ENCODE measurements at places on chromosomes 4 and X.

DNA sequence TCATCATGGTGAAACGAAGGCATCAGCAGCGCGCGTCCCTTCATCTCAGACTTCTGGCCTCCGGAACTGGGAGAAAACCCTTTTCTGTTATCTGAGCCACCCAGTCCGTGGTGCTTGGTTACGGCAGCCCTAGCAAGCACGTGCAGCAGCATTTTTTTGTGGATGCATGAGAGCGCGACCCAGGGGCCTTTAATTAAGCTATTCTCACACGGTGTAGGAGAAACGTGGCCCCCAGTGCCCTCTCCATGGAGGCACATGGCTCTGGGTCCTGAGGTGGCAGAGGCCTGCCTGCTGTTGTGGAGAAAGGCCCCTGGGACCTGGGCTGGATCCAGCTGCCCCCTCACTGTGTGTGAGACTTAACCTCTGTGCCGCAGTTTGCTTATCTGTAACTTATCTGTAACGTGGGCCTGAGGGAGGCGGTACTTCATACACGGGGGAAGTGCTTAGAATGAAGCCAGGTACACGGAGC lies 9.5 kb downstream of the CLCN4 start:
- DNase-seq: no peak

- DNase-seq: no peak
These were observed 202.0 kb downstream of the RRAGB start for GRCh38 chrX:55919367-55920221.

GRCh38 chr4:86593688-86594558 lies at the start of gene PTPN13:
Gene PTPN13, plus strand, starts transcription at chr4:86594315. Its CDS starts 40,942 bp downstream, at chr4:86635257.
- peak; percentile 98 for DNase-seq

- DNase-seq: no peak
These were observed 511.5 kb upstream of the FAM241A start for GRCh38 chr4:111633663-111634266.

GRCh38 chr4:70741867-70742658 lies 20.3 kb downstream of the RUFY3 start:
- DNase-seq: no peak

DNA sequence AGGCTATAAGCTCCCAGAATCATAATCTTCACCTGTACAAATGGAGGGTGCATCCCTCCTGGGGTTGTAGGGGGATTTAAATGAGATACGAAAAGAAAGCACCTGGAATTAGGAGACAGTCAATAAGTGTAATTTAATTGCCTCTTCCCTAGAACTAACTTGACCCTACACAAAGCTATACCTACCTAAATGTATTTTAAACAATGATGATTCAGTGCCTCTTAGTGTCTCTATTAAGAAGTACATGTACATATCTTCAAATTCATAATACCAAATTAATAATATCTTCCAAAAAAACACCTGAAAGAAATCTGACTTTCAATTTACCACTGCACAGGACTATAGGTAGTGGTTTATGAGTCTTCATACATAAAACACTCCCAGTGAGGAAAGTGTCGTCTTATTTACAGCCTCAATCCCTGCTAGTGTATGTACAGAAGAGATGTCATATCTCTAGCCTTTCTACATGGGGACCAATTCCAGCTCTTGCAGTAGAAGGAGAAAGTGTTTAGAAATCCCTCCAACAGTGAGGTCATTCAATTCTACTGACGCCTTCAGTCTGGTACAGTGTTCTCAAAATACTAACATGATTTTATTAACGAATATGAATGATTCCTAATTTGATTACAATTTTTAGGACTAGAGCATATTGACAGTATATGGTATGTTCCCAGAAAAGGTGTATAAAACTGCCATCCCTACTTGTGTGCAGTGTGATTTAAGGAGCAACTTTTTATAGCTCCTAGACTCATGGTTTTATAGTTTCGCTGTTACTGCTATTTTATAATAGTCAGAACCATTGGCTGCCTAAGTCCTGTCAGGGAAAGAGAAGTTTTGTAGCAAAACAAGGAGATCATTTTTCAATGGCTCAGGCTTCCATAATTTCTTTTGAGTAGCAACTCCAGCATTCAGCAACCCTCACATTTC lies 282.7 kb downstream of the UNC5C start:
- no peak for DNase-seq

DNA sequence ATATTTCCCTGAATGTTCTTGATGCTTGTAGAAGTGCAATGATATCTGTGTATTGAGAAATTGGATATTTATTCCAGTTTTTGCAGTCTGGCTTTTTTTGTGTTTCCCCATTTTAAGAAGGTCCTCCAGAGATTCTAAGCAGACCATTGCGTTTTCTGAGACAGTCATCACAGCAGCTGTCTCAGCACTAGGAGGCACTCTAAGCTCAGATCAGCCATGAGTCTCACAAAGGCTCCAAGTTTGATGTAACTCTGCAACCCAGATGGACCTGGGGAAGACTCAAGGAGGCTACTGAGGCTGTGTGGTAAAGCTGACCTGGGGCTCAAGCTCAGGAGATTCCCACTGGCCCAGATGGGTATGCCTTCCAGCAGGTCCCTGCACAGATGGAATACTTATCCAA lies 89.3 kb upstream of the CYLC1 start:
- peak; percentile 40 for DNase-seq

GRCh38 chr4:165784672-165785071 lies 88.4 kb upstream of the TLL1 start:
- DNase-seq: no peak

DNA sequence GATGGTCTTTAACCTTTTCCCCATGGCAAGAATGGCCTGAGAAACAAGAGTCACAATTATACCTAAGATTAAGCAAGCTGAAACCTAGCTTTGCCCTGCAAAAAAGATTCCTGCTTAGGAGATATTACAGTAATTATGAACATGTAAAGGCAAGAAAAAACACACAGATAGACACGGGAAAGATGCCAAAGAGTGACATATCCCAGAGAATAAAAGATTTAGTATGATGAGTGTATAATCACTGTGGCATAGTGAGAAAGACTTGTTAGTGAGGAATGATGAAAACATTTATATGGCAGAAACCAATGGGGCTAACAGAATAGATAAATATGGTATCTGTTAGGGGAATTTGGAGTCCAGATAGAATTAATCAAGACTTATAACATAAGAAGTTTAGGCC lies 29.6 kb upstream of the TASL start:
- no peak for DNase-seq

DNA sequence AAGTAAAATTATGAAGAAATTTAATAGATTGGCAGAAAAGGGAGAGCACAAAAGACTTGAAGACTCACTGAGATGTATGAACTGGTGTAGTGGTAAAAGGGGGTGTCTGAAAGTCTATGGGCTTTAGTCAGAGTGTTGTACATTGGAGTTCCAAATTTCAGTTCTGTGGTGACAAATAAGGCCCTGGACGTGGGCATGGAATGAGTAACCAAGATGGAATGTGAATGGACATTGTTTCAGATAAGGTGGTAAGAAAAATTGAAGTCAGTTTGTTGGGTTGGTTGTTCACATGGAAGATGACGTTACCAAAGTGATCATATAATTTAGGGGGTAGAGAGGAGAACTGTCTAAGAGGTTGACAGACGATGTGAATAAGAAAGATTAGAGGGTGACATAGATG lies 13.9 kb downstream of the CYSLTR1 start:
- DNase-seq: no peak

Measured in KBM-7 (cell line).